ENCODE measurements at places on chromosomes 6 and 20. TPM values are rescaled to one million over a fixed set of nuclear protein-coding genes. Genes with fewer than 3 reads are reported as not detected.

DNA sequence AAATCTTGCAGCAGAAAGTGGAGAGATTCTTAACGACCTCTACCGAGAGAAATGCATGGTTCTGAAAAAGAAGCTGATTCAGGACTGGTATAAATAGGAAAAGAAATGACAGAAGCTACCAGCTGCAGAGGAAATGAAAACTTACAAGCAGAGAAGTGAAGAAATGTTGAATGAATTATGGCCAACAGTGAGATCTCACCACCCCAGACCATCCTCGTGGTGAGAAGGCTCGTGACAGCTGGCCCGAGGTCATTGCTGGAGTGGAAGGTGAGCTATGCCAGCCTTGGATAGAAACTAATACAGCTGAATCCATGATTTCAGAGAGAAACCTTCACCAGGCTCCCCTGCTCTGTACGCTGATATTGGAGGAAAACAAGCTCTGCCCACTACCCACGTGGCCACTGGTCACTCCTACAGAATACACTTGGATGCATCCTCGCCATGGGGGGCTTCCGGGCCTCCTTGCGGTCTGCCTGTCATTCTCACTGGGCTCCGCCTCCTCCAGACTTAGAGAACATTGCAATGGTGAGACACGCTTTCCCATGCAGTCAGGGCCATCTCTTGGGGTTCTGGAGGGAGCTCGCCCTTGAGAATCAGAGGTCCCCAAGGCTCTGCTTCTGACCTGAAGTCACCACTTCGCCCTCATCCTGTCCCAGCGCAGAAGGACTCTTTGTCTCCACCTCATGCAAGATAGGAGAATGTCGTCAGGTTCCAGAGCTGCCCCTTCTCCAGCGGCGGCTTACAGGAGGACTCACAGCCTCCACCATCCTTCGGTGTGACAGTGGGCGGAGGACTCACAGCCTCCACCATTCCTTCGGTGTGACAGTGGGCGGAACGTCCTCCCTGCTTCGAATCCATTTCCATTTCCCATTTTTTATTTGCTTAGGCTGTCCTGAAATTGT lies 10.6 kb upstream of the TUBB2B start:
- DNase-seq, result no peak

GRCh38 chr20:43188234-43188653 lies 1.5 kb downstream of the PTPRT start:
- DNase-seq, result no peak

GRCh38 chr6:157613011-157613522 lies 210.0 kb upstream of the SNX9 start:
- DNase-seq, result no peak

DNA sequence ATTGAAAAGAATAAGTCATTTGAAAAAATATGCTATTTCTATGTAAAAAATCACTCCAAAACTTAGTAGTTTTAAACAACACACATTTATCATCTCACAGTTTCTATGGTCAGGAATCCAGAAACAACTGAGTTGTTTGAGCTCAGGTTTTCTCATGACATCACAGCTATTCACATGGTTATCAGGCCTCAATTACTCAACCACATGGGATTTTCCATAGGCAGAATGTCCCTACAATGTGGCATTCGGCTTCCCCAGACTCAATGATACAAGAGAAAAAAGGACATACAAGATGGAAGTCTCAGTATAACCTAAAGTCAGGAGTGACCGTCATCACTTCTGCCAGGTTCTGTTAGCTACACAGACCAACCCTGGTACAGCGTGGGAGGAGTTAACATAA lies 3.4 kb upstream of the SLC35D3 start:
- DNase-seq, result no peak

Gene DDO
- total RNA-seq, result not detected

Gene EEF1A1
- 17,118 TPM for total RNA-seq

DNA sequence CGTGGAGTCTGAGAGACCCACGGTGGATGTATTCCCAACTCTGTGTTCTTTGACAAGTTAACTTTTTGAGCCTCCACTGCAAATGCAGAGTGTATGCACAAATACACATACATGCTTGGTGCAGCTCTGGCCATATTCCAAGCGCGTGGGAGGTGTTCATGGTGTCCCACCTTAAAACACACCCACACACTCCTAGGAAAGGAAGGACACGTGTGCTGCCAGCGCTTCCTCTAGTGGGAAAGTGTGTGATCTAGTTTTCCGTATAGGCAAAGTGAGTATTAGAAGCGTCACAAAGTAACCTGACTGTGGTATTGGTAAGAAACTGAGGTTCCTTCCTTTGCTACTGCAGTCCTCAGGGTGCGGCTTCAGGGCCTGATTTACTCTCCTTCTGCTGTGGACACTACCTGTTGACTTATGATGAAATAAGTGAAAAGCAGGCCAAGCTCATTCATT lies 36.0 kb upstream of the MPC1 start:
- DNase-seq, result peak; percentile 65

- no peak for DNase-seq
Measured at GRCh38 chr6:87754828-87755227, 52.8 kb upstream of the AKIRIN2 start.
